ENCODE measurements at places on chromosomes 4 and X. TPM values are rescaled to one million over a fixed set of nuclear protein-coding genes. Genes with fewer than 3 reads are reported as not detected.
A peak's percentile ranks its signal among the peaks of the same experiment; 100 is the strongest.

GRCh38 chr4:4507923-4508322 lies 33.9 kb downstream of the STX18 start:
- DNase-seq = no peak

DNA sequence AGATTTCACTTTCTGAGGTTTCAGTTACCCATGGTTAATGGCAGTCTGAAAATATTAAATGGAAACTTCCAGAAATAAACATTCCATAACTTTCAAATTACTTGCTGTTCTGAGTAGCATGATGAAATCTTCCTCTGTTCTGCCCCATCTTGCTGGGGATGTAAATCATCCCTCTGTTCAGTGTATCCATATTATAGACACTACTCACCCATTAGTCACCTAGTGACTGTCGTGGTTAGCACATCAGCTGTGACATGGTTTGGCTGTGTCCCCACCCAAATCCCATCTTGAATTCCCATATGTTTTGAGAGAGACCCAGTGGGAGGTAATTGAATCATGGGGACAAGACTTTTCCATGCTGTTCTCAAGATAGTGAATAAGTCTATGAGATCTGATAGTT lies 125.5 kb upstream of the GIMD1 start:
- DNase-seq = no peak

- DNase-seq = no peak
Measured at GRCh38 chrX:148535639-148536038, 35.2 kb downstream of the AFF2 start.

DNA sequence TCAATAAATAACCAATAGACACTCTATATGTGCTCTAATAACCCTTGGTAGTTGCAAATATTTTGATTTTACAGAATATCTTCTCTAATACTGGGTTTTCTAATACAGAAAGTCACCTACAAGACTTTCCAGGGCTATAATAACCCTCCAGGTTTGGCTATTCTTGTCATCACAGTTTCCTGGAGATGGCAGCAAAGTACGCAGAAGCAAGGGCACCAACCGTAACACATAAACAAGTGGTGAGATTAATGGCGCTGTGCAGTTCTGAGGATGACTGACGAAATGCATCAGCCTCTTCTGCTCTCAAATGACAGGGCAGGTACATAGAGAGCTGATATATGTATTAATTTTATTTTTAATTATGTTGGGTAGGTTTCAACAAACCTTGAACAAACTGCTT lies 122.4 kb downstream of the C4orf33 start:
- DNase-seq = peak; percentile 3

- no peak for DNase-seq
Measured at GRCh38 chrX:153771415-153772315, 7.6 kb downstream of the PLXNB3 start.

The ATP2B3 gene
- not detected for total RNA-seq

GRCh38 chr4:187380181-187380581 lies 615.4 kb upstream of the ZFP42 start:
- peak; percentile 15 for DNase-seq

The PASD1 gene
- 0.17 TPM for total RNA-seq
